OCI-LY7 (cell line): ENCODE measurements at places on chromosomes 4 and X. TPM values are rescaled to one million over a fixed set of nuclear protein-coding genes. Genes with fewer than 3 reads are reported as not detected.

DNA sequence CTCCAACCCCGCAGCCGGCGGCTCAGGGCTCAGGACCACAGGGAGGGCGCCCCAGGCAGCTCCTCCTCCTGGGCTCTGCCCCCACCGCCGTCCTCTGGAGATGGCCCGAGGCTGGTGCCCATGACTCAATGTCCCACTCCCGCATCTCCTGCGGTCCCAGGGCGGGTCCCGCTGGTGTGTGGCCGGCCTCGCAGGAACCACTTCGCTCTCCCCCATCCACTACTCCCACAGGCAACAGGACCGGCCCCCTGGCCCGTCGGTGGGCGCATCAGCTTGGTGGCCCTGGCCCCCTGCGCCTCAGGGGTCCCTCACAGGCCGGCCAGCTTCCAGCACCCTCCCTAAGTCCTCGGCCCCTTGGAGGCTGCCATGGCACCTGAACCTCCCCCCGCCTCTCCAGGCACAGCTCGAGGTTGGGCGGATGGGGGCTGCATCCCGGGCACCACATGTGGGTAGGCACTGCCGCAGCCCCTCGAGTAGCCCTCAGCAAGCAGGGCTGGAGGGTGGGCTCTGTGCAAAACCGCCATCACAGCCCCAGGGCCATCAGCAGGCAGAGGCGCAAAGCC is 22.8 kb upstream of the SPON2 start:
- no peak for DNase-seq

GRCh38 chr4:41145571-41146078 is 68.7 kb downstream of the APBB2 start:
- DNase-seq = peak; percentile 37

DNA sequence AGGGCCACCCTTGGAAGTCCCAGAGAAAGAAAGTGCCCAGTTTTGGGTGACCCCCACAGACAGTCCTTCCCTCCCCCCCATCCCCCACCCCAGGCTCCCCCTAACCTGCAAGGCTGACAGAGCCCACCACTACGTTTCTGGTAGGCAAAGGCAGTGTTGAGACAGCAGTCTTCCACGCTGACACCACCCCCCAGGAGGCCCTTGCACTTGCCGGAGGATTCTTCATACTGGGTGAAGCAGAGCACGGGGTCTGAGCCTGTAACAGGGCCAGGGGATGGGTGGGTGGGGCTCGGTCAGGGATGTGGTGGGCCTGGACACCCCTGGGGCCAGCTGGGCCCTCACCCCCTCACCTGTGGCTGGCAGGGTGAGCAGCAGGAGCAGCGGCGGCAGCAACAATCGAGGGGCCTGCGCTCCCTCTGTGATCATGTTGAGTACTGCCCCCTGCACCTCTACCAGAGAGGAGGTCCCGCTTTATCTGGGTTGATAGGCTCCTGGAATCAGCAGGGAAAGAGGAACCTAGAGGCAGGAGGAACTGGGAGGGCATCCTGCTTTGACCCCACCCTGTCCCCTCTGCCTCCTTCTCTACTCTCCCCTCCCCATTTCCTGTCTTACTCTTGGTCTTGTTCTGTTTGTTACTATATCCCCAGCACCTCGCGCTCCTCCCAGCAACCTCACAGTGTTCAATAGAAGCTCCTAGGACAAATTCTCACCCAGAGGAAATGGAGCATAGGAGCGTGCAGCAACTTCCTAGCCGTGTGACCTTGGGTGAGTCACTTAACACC is at the start of gene CFP:
Gene CFP (minus strand): TSS at position 512 of the 782 bp plus-strand sequence. CDS start 86 bp downstream, at position 426.
- DNase-seq = peak; percentile 40

DNA sequence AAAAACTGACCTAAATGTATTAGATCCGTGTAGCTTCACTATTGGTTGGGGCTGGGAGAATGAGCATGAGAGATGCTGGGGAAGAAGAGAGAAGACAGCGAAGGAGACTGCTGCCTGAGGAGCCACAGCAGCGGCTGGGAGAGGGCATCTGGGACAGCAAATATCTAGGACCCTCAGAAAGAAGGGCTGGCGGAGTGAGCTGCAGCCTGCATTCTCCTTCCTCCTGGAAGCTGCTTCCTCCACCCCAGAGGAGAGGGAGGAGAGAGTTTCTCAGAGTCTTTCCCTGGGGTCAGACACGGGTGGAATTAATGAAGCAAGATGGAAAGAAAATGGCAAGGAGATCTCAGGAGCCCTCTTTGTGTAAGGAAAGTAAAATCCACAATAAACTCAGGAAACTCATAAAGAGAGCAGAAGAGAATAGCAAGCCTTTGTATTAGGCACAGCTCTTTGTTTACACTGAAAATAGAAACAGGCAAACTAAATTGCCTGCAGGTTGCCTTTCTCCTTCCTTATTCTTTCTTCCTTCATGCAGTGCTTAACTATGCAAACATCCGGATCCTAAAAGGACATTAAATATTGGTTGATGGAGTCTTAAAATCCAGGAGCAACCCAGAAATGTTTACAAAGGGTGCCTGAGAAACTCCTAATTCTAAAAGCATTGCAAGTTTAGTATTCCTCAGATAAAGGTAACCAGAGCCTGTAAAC is 130.3 kb upstream of the GALNT7 start:
- DNase-seq = no peak

ARAP2 gene
- total RNA-seq = 6.6 and 6.9 TPM in 2 replicates

DNA sequence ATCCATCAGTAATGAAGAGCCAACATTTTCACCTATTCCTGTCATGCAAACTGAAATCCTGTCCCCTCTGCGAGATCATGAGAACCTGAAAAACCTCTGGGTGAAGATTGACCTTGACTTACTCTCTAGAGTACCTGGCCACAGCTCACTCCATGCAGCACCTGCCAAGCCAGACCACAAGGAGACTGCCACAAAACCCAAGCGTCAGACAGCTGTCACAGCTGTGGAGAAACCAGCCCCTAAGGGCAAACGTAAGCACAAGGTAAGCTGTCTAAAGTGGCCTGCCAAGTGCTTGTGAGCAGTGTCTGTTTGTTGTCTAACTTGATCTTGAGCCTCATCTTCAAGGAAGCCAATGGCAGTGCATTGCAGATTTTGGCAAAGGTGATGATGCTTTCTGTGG is 455.9 kb downstream of the AFF2 start:
- no peak for DNase-seq

TRPC5OS gene
- not detected in 2 replicates for total RNA-seq

- peak; percentile 65 for DNase-seq
Measured at GRCh38 chrX:148380650-148381561, 119.5 kb upstream of the AFF2 start.

DNA sequence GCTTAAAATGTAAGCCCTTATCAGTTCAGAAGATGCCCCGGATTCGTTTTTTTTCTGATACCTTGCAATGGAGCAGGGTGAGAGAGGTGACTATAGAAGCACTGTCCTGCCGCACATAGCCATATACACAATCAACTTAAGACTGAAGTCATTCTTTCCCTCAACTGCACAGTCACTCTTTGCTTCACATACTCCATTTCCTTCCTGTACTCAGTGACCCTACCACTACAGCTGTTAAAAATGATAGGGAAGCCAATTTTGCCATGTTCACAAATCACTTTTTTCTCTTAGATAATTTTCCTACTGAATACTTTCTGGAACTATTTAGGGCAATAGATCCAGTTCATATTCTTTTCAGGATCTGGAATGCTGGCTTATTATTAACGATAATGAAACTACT is 300.0 kb downstream of the ANK2 start:
- DNase-seq = no peak

DNA sequence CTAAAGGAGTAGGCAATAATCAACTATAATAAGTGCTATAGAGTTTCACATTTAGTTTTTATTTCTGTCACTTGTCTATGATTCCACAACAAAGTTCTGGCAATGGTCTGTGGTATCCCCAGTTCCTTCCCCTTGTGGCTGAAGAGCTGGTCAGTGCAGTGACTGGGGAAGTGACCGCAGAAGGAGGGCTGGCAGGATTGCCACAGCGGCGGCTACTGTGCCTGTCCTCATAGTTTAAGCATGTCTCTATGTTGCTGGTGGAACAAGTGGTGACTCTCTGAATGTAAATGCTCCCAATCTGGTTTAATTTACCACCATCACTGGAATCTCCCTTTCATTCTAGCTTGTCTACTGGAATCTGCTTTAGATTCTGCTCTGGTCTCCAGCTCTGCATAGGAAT is 170.6 kb upstream of the GK2 start:
- DNase-seq = no peak

DNA sequence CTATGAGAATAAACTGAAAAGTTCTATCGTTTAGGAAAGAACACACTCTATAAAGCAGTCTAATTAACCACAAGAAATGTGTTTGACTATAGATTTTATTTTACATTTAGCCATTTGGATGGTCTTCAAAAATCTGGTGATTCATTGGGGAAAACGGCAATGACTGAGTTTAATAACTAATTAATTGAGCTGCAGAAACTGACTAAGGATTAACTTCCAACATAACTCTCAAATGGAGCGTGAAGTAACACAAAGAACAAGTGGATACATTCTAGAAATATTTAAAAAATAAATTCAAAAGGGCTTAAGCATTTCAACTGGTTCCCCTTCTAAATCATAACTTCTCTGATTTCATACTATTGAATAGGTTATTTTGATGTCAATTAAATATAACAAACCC is 1582.4 kb downstream of the PCDH18 start:
- no peak for DNase-seq

XK gene
- 0.70 and 0.89 TPM in 2 replicates for total RNA-seq

GRCh38 chr4:103150677-103151076 is 47.5 kb downstream of the CENPE start:
- no peak for DNase-seq

PPP4R3C gene
- not detected in 2 replicates for total RNA-seq

CSAG1 gene
- not detected in 2 replicates for total RNA-seq

SYNPO2 gene
- 0.11 and 0.15 TPM in 2 replicates for total RNA-seq

- no peak for DNase-seq
Measured at GRCh38 chr4:98838977-98839618, 89.8 kb downstream of the EIF4E start.

GRCh38 chr4:188781655-188782054 is 642.4 kb downstream of the TRIML1 start:
- DNase-seq = no peak

- no peak for DNase-seq
Measured at GRCh38 chrX:153410888-153411254, 401 bp upstream of the ZFP92 start.

DNA sequence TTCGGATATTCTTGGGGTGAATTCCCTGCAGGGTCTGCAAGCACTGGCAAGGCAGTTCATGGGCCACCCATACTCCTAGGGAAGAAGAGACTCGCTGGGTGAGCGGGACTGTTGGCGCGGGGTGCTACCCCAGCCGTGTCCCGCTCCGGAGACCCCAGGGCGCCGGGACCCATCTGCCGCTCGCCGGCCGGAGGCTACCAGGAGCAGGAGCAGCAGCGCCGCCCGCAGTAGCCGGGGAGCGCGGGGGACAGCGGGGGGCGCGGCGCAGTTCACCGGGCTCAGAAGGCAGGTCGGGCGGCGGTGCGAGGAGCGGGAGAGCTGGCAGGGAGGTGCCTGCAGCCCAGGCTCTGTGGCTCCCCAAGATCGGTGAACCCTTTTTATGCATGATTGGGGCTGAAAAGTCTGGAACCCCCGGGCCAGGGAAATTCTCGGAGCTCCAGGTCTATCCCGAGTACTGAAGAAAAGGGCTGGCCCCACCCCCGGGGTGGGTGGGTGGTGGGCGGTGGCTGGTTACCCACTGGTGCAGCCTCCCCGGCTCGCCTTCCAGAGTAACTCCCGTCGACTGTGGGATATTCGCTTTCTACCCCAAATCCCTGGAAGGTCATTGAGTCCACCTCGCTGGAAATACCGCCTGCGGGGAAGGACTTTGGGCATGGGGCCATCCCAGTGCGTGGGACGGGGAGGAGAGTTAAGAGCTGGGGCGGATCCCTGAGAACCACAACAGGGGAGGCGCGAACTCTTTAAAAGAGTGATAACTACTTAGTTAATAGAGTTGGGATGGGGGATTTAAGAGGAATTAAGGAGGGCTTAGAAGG is 37.6 kb downstream of the PF4 start:
- no peak for DNase-seq

DNA sequence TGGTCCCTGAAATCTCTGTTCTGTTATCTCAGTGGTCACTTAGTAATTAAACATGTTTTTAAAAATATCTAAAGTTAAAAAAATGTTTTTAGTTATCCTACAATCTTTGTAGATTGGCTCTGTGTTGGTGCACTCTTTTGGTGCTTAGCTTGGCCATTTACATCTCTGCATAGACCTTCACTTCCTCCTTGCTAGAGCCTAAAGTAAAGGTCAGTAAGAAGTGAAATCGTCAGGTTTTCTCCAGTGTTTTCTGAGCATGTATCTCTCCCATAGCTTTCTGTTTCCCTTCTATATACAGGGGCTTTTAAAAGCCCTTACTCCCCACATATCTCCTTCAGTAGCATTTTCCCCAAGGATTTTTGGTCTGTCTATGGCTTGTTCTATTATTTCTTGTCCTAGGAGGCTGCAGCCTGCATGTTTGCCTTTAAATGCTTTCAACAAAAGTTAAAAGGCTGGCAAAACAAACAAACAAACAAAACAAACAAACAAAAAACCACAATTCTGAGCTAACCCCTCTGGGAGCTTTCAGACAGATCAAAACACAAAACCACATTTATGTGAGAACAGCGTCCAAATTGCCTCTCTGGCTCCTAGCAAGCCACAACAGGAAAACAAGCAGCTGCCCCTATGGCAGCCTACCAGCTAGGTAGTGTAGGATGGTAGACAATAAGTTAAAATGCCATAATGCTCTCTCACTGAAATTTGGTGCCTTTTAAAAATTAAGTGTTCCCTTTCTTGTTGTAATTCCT is 27.3 kb upstream of the GPRASP2 start:
- DNase-seq = no peak

DNA sequence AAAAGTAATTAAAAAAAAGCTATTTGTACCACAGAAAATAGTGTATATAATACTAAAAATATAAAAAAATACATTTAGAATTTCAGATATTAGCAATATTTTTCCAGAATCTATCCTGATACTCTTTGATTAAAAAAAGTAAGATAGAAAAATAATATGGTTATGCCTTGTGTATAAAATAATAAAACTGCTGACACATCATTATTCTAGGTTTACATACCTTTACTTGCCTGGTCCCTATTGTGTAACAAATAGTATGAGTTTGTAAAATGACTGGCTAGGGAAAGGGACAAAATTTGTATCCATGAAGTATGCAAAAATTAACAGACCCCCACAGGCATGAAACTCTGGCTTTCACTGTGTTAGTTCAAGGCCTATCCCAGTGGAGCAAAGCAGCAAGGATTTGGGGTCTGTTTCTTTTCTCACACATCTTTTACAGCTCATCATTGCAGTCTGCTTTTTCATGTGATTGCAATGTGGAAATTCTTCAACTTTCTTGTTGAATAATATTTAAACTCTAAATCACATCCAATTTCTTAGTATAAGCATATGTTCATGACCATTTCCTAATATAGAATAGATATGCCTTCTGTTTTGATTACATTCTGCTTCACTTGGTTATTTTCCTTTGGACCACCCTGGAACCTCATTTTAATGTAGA is 136.7 kb upstream of the PCDH18 start:
- DNase-seq = no peak

- no peak for DNase-seq
Measured at GRCh38 chr4:120545391-120545790, 377.1 kb downstream of the PRDM5 start.

- DNase-seq = no peak
Measured at GRCh38 chrX:1520350-1520749, 16.6 kb downstream of the P2RY8 start.

CT45A2 gene
- total RNA-seq = not detected in 2 replicates

GRCh38 chr4:2408401-2408958 is 10.0 kb downstream of the ZFYVE28 start:
- peak; percentile 47 for DNase-seq

GRCh38 chr4:168854350-168854921 is 155.6 kb downstream of the CBR4 start:
- no peak for DNase-seq
